Fibroblast of skin of left biceps (primary cell): ENCODE measurements at places on chromosomes 7 and 10.

GRCh38 chr7:3517344-3517743, 216.3 kb downstream of the SDK1 start:
- DNase-seq: no peak

DNA sequence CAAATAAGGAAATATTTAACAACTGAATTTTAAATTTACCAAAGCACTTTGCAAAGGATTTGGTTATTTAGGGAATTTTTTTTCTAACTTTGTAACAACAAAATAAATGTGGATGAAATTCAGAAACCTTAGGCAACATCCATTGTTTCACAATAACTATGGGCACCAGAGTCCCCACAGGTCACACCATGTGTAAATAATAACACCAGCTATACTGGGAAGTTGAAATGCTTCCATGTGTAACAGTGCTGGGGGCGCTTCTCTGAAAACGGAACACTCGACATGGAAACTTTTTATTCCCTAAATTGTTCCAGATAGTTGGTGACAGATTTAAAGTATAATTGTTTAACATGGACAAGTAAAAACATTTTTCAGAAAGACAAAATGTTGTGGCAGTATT, 818.6 kb downstream of the TNS3 start:
- no peak for DNase-seq

DNA sequence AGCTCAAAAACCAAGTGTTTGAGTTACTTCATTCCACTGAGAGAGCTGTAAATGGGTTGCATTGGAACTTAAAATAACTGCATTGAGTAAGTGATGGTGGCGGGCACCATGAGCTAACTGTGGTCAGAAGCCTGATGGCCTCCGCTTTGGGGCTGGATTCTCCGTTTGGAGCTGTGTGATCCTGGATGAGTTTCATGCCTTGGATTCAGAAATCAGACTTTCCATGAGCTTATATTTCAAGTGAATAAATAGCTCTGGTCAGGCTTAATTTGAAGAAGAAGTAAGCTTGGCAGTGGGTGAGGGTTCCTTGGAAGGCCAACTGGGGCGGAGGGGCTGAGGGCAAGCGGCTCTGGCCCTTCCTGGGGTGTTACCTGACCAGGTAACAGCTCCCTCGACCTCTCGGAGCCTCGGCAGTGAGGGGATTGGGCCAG, 5.6 kb downstream of the HTRA1 start:
- DNase-seq: no peak

DNA sequence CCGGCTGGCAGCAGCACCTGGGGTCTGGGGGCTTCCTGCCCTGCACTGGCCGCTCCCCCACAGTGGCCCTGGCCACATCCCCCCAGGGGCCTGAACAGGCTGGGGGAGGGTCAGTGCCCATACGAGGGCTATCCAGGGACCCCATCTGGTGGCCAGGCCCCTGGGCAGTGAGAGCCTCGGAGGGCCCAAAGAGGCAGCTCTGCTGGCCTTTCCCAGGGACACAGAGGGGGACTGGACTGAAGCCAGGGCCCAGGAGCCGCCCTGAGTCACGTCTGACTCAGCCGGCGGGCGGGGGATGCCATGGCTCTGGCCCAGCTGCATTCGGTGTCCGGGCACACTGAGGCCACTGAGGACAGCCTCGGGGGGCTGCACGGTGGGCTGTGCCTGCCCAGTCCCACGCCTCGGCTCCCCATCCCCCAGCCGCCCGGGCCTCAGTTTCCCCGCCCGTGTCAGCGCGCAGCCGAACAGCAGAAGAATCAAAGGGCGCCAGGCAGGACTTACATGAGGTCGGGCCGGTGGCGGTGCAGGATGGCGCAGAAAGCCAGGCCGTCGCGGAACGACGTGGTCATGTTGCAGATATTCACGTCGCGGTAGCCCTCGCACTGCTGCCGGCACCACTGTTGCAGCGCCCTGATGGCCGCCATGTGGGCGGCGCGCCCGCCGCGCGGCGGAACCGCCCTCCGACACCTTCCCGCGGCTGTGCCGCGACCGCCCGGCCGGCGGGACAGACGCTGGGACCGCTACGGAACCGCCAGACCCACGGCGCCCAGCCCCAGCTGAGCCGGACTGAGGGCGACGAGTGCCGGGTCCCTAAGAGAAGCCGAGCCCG, at the start of gene MICALL2:
MICALL2 (minus strand) TSS at position 788 of the 829 bp plus-strand sequence; CDS start at position 644, 144 bp downstream.
- DNase-seq: peak; percentile 44

GRCh38 chr10:105585753-105586152, 944.7 kb downstream of the SORCS3 start:
- DNase-seq: no peak

DNA sequence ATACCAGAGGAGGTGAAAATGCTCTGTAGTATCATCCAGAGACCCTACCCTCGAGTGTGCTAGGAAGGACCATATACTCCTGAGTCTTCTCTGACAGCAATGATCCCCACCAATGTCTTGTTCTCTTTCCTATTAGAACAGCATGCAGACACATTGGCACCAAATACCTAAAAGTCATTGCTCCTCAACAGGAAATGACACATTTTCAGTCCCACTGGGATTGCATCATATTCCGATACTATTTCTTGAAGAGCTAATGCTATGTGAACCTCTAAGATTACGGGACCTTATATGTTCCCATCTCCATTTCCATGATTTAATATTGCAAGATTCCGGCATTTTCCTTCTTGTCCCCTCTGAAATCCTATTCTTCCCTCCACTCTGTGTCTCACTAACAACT, 177.4 kb downstream of the NRP1 start:
- DNase-seq: peak; percentile 42

- DNase-seq: no peak
These were observed 5.0 kb downstream of the SPRN start for GRCh38 chr10:133419211-133419950.

GRCh38 chr10:58305821-58306220, 29.0 kb upstream of the UBE2D1 start:
- DNase-seq: no peak

GRCh38 chr10:38093816-38094157, 350 bp upstream of the ZNF37A start:
- DNase-seq: no peak

DNA sequence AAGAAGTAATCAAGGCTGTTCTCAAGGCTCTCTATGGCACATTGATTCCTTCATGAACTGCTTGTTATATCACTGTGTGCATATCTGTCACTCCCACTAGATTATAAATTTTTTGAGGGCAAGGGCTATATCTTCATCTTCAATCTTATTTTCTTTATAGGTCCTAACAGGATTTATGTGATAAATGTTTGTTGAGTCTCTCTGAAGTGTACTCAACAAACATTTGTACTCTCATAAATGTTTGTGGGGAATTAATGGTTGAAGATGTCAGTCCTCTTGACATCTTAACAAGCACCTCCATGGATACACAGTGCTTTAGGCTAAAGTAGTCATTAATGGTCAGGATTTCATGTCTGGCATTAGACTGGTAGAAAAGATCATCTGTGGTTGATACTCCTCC, 143.2 kb downstream of the RNLS start:
- DNase-seq: no peak

DNA sequence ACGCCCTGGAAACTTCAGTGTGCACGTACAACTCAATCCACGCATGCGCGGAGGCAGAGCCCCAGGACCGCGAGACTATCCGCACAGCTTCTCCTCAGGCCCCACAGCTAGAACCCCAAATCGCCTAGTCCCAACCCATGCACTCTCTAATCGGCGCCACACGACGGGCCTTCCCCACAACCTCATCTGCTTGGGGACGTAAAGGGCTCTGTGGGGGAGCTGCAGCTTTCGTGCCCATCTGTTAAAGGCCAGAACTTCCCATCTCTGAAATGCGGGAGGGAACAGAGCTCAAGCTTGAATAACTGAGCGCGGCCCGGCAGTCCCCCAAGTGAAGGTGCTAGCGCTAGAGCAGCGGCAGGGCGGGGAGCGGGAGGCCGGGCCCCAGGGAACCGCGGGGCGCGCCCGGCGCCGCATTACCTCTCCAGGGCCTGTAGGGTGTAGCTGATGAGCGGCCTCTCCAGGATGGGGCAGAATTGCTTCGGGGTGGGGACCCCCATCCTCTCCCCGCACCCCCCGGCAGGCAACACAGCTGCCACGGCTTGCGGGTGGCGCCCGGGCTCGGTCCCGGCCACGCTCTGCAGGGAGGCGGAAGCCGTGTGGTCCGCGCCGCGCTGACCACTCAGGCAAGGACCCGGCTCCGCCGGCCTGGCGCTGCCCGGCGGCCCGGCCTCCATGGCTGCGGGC, 547 bp downstream of the CRPPA start:
- peak; percentile 72 for DNase-seq

GRCh38 chr7:88012086-88012485, 78.0 kb downstream of the ADAM22 start:
- DNase-seq: no peak

- no peak for DNase-seq
These were observed 12.3 kb downstream of the KLF14 start for GRCh38 chr7:130721486-130722277.

DNA sequence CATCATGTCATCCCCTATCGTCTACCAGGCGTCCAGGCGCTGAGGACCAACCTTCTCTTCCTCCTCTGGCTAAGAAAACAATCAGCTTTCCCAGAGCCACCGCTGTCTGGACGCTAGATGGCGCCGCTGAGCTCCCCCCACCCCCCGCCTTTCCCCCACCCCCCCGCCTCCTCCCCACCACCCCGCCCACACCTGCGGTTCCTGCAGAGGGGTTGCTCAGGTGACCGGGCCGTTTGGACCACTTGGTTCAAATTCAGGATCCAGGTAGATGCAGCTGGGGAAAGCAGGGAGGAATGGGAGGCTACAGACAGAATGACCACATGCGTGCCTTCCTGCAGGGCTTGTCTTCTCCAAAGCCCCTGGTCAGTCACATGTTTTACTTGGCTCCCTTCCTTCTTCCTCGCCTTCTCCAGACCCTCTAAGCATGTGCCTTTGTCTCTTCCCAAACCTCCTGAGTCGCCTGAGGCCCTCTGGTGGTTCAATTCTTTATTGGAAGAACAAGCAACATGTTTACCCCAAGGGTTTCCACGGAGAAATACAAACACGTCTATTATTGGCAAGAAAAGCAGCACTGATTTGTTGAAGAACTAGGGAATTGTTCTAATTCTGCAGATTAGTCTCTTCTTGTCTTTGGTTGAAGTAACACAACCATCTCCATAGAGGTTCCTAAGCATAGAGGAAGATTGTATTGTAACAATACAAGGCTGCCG, 24.7 kb downstream of the AOC1 start:
- DNase-seq: peak; percentile 29

DNA sequence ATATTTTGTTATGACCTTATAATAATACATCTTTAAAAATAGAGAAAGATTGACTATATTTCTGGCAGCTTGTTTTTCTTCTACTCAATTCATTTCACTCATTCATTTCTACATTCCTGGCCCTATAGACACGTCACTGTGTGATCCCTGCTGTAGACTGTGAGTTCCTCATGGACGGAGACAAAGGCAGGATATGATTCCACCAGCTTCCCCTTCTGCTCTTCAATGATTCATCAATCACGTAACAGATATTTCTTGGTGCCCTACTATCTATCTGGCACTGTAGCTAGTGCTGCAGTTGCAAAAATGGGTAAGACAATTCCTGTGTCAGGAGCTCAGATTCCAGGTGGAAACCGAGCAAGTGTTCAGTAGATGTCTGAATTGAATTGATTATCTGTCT, 415.0 kb downstream of the SFMBT2 start:
- peak; percentile 19 for DNase-seq
